Kidney glomerular epithelial cell (primary cell): ENCODE measurements at places on chromosomes 3 and 15.

- no peak for DNase-seq
Measured at GRCh38 chr15:96360581-96361308, 30.2 kb downstream of the NR2F2 start.

GRCh38 chr15:87576486-87577176 is 679.9 kb downstream of the NTRK3 start:
- DNase-seq, result no peak

DNA sequence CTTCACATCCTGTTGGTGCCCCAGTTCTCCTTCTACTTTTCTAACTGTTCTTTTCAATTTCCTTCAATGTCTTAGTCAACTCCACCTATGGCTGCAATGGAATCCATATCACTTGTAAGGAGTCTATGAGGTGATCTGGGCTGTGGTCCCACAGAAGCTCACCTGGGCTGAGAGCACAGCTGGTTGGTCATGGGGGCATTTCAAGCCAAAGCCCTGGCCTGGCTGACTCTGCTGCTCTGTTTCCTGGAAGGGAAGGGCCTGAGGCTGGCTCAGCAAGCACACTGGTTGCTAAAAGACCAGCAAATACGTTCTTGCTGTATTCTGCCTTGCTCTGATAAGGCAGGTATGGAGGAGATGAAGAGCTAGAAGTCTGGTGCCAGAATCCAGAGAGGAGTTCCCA is 29.0 kb downstream of the AMOTL2 start:
- no peak for DNase-seq

DNA sequence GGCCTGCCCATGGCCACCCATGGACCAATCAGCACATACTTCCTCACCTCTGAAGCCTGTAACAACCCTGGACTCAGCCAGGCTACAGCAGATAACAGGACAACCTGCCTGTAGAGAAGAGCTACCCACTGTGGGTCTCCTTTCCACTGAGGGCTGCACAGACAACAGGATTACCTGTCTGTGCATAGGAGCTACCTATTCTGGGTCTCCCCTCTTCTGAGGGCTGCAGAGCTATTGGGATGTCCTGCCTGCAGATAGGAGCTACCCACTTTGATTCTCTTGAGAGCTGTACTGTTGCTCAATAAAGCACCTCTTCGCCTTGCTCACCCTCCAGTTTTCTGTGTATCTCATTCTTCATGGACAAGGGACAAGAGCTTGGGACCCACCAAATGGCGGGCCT is 23.8 kb upstream of the CHST2 start:
- DNase-seq, result no peak

GRCh38 chr3:108209579-108209978 is 12.6 kb downstream of the IFT57 start:
- no peak for DNase-seq

DNA sequence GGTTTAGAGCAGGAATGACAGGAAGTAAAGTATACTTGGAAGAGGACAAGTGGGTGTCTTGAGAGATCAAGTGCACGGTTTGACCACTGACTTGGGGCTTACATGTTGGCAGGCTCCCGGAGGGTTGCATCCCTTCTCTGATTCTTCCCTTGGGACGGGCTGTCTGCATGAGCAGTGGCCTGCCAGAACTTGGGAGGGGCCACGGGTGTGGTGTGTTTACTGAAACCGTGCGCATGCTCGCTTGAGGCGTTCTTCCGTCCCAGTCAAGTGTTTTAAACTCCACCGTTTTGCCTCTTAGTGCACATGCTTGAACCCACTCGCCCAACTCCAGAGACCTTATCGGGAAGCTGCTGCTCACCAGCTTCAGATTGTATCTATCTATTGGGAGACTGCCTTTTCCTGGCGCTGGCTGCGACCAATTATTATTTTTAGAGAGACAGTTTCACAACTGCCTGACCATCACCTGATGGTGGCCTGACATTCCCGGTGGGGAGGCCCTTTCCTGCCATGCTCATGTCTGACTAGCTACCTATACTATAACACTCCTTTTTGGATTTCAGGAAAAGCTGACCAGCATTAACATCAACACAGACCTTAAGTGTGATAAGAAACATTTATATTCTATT is 14.9 kb upstream of the C3orf22 start:
- no peak for DNase-seq

GRCh38 chr3:140394488-140395133 is 283.3 kb upstream of the TRIM42 start:
- DNase-seq, result no peak

GRCh38 chr15:74843891-74844299 is 939 bp upstream of the ULK3 start:
- DNase-seq, result no peak

GRCh38 chr3:356952-357351 is 160.4 kb downstream of the CHL1 start:
- DNase-seq, result peak; percentile 47

DNA sequence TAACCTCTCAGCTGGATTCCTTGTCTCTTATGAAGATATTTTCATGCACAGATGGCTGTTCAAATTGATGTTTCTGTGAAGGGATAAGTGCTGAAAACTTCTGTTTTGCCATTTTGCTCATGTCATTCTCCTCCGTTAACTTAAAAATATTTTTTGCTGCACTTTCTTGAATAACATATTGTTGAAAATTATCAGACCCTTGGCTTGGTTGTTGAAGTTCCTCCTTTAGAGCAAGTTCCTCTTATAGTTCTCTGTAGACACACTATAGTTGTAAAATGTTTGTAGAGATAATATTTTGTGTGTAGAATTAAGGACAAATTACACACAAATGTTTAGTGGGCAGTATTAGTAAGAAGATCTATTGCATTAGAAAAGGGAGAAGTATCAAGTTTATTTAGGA is 300.4 kb downstream of the SV2B start:
- DNase-seq, result no peak

GRCh38 chr15:85742186-85742821 is 52.4 kb downstream of the KLHL25 start:
- DNase-seq, result no peak
